ENCODE measurements at places on chromosomes 11 and 22.

DNA sequence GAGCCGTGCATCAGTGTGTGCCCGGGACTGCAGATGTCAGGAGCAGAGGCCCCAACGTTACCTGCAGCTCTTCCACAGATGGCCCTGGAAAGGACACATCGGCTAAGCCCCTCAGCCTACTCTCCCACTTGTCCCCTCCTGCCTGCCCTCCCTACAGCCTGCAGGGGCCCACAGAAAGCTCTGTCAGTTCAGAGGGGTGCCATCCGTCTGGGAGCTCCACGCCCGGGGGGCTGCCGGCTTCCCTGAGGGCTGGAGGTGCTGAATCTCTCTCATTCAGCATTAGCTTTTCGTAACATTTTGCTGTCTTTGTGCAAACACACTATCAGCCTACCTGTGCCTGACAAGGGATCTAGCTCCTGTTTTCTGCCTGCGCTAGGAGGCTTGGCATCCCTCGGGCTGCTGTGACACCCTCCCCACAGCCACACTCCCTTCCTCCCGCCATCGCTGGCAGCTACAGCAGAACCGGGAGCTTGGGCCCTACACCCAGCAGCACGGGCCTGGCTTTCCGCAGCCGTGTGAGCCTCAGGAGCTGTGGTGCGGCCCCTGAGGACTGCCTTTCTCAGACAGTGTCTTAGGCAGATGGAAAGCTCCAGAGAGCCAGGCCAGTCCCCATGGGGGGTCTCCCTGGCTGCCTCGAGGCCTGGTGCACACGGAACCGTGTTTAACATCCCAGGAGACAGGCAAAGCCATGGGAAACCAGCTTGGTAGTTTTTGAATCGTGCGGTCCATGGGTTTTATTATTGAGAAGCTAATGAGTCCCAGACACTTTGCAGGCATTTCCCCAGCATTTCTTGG, 198.3 kb upstream of the B3GAT1 start:
- no peak for DNase-seq

GRCh38 chr11:126466236-126467045, 111.0 kb downstream of the ST3GAL4 start:
- DNase-seq: no peak

- DNase-seq: no peak
Observed at GRCh38 chr11:69644071-69644961, 3.4 kb downstream of the CCND1 start.

GRCh38 chr11:99803501-99803900, 782.8 kb downstream of the CNTN5 start:
- DNase-seq: no peak

DNA sequence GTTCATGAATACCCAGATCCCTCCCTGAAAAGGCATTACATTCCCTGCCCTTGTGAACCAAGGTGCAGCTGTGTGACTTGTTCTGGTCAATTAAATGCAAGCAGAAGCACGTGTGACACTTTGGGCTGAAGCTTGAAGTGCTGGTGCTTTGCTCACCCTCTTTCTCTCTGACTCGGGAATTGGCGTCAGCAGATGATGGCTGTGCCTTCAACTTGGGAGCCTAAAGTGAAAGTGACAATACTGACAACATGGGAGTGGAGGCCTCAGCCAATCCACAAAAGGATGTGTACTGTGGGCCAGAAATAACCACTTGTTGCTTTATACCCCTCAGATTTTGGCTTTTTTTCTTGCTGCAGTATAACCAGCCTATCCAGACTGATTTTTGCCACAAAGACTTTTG, 148.3 kb upstream of the THY1 start:
- no peak for DNase-seq

DNA sequence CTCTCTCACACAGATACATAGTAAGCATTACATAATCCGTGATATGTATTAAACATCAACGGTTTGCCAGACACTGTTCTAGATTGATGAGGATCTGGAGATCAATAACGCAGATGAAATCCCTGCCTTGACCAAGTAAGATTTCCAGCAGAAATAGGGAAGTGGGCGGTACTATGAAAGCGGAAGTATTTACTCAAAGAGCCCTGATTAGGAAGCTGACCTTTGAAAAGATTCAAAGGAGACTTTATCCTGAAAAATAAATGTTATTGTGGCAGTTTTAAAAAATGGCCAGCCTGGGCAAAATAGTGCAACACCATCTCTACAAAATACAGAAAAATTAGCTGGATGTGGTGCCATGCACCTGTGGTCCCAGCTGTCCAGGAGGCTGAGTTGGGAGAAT, 26.8 kb downstream of the GAB2 start:
- no peak for DNase-seq

DNA sequence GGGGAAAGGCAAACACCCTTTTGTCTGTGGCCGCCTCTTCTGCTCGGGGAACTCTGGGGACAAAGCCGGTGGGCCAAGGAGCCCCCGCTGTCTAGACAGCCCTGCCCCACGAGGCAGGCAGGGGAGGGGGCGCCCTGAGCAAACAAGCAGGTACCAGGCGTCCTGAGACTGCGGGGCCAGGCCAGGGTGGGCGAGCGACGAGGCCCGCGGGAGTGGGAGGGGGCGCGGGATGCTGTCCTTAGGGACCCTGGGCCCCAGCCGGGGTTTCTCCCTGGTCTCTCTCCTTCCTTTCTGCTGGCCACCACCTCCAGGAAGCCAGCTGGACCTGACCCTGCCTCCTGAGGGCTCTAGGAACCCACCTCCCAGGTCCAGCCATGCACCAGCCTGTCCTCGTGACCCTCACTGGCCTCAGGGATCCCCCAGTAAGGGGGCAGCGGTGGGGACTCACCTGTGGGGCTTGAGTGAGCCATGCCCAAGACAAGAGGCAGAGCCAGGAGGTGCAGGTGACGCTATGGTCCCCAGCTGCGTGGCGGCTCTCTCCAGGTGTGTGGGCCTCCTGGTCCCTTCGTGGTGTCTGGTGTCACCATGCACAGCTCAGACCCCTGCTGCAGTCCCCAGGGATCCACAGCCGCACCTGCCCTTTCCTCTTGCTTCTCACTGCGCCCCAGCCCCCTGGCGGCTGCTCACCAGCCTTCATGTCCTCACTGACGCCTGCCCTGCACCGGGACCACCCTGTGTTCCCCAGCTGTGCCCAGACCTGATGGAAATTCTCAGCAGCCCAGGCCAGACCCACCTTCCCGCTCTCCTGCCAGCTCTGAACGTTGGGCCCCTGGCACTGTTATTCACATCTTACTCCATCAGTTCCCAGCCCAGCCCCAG, 26.5 kb upstream of the MUC5AC start:
- DNase-seq: no peak

- peak; percentile 68 for DNase-seq
Observed at GRCh38 chr22:40898850-40899357, 37.0 kb upstream of the DNAJB7 start.

DNA sequence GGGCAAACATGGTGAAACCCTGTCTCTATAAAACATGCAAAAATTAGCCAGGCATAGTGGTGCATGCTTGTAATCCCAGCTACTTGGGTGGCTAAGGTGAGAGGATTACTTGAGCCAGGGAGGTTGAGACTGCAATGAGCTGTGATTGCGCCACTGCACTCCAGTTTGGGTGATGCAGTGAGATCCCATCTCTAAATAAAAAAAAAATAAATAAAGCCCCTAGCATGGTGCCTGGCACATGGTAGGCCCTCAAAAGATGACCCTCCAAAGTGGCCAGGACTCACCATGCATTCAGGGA, 74.6 kb downstream of the PTPRJ start:
- no peak for DNase-seq

DNA sequence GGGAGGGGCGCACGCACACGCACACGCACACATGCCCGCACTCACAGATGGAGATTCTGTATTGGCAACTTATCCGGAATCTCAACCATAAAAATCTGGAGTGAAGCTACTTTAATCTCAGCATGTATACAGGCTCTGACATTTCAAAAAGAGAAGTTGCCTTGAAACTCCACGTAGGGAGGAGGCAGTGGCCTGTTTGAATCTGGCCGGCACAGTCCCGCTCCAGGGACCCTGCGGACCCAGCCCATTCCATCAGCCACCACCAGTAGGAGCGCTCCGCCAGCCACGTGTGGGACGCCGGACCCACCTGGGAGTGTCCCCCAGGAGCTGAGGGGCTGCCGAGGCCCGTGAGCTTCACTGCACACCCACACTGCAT, 1.9 kb upstream of the SYT8 start:
- no peak for DNase-seq

GRCh38 chr11:124643605-124644425, 21.2 kb downstream of the TBRG1 start:
- no peak for DNase-seq

DNA sequence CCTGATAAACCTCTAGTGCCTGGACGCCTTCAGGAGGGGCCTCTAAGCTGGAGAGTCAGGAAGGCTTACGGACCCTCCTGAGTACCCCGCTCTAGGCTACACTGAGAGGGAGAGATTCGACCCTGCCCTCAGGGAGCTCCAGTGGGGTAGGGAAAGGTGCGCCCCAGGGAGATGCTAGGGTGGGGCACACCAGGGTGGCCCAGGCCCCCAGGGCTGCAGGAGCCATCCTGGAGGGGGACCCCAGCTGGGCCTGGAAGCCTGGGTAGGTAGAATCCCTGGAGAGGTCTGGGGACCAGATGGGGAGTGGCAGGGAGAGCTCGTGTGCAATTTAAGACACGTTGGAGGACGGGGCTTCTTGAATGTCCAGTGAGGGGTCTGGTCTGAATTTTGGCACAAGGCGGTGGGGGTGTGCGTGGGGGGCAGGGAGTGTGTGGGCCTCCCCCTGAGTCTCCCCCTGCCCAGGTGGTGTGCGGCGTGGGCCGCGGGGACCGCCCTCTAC, 4.7 kb downstream of the CARNS1 start:
- no peak for DNase-seq

DNA sequence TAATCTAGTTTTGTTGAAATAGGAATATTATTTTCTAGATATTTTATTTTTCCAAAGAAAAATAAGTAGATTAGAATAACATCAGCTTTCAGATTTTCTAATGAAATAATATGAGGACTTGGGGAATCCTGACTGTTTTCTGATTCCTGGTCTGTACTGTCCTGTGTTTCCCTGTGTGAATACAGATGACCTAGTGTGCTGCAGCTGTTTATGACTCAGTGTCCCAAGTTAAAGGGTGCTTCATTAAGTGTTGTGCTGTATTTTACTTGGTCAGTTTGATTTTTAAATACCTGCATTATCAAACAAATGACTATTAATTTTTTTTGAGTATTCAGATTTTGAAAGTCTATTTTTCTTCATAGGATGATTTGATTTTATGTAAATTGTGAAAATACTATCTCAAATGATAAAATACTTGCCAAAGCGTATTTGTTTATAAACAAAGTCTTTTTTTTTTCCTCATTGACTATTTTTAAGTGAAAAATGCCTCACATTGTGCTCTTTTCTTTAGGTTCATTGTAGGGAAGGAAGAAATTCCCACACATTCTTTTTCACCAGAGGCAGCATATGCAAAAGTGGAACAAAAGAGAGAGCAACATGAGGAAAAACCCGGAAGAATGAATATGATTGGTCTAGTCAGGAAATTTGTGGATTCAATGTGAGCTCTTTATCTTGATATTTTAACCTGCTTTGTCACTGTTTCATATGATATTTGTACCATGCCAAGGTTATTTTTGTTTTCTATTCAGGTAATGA, 264.2 kb downstream of the TMEM135 start:
- no peak for DNase-seq

All from CD4-positive, alpha-beta T cell treated with Interleukin-2 at 100 ng/mL for 4 hours (primary cell).